ENCODE measurements at places on chromosomes 7 and 10. TPM values are rescaled to one million over a fixed set of nuclear protein-coding genes. Genes with fewer than 3 reads are reported as not detected.

DNA sequence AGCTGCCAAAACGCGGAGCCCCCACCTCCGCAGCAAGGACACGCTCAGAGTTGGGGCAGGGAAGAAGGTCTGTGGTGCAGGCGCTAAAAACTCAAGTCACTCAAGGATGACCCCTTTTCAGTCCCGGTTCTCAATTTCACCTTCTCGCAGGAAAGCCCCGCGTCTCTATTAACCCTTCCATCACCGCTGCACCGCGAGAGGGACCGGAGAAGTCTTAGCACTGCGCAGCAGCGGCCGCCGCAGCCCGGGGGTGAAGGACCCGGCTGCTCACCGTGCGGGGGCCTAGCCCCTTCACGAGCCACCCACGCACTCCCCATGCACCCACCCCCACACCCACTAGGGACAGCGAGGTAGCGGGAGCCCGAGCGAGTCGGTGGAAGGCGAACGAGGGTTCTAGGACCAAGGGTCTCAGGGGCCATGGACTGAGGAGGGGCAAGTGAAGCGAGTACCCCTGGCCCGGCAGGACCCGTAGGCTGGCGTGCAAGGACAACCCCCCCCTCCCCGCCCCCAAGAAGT lies 162.9 kb downstream of the SH3PXD2A start:
- DNase-seq = no peak

- no peak for DNase-seq
These were observed 20.8 kb downstream of the LAMB4 start for GRCh38 chr7:108109221-108109908.

DNA sequence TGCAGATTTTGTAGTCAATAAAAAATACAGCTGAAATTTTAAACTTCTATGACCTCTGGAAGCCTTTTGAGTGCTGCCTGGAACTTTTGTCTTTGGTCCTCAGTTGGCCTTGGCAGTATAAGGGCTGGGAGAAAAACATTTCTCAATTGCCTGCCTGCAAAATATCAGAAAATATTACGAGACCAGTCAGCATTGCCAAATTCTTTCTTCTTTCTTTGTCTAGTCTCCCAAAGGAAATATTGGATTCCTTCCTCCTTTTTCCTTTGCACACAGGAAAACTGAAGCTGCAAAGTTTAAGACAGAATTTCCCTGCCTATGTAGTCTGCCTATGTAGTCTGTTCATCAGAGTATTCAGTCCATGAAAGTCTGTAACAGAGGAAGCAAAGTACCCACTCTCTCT lies 95.9 kb downstream of the CHRM2 start:
- no peak for DNase-seq

DNA sequence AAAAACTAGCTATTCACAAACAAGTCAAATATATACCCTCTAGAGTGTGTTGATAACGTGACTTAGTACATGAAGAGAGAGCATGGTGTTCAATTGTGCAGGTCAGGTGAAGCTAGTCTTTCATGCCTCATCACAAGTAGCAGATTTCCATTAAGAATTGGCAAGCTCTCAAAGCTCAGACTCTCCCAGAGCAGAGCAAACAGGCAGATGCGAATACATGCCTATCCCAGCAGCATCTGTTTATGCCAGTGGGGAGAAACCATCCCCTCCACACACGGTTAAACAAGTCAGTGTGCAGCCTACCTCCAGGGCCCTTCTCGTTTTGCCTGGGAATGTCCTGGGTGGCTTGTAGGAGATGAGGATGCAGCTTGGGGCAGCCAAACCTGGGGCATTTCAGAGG lies 532.5 kb upstream of the C7orf33 start:
- DNase-seq = no peak

DNA sequence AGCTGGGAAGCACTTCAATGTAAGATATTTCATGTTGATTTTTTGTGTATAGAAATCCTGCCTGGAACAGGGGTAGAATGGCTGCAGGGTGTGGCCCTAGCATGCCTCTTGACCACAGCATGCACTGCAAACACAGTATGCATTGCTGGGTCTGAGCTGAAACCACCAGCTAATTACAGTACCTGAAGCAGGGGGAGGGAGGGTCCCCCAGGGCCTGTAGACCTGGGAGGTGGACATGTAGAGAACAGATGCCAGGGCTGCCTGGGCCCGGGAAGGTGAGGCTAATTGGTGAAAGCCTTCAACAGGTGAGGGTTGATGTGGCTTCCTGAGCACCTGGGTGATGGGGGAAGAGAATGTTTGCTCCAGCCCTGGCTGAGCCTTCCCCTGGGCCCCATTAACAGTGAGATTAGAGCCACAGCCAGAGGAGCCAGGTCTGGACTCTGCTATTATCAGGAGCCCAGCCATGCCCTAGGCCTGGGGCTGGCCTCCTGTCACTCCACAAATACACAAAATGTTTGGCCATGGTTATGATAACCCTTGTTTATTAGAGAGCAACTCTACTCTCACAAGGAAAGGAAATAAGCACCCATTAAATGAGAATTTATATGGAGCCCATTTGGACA lies 83.3 kb downstream of the PLXNA4 start:
- no peak for DNase-seq

Gene CYP26A1
- not detected for total RNA-seq

Gene TBX20
- not detected for total RNA-seq

- no peak for DNase-seq
These were observed 5.4 kb upstream of the PDE1C start for GRCh38 chr7:32075612-32076011.

- DNase-seq = peak; percentile 70
These were observed 903 bp upstream of the KCNMA1 start for GRCh38 chr10:77638321-77639101.

DNA sequence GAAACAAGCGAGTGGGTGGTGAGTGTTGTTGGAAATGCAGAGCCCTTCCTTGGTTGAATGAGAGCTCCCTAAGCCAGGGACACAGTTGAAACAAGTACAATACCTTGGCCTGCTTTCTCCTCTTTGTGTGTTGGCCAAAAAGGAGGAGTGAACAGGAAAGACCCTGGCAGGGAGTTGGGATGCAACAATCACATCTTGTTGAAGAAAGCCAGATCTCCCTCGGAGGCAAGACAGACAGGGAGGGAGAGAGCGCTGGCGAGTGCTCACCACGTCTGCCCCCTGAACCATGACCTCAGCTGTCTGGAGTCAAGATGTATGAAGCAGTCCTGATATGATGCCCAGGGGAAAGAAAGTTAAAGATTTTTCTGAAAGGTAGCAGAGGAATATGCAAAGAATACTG lies 66.8 kb downstream of the ADAM12 start:
- no peak for DNase-seq

DNA sequence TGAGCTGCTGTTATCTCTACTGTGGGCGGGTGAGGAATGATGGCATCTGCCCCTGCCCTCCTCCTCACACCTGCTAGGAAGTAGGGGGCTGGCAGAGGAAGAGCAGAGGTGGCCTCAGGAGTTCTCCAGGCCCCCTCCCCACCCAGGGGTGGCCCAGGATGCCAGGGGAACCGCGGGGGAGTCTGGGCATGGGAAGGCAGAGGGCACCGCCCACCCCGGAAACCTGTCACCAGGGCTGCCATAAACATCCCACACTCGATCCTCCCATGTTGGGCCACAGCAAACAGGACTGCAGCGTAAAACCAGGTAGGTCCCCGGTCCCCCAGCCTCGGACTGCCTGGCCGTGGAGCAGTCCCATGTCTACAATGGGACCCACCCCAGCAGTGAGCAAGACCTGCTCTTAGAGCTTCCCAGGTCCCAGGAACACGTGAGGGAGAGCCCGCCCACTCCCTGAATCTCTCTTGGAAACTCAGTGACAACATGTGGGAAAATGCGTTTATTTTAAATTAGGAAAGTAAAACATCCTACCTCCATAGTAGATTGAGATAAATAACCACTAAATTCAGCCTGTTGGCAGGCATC lies 23.4 kb downstream of the EBF3 start:
- peak; percentile 34 for DNase-seq

GRCh38 chr7:27997188-27997707 lies 183.3 kb downstream of the JAZF1 start:
- no peak for DNase-seq

Gene APBB1IP
- not detected for total RNA-seq

GRCh38 chr7:34451923-34452322 lies 206.1 kb upstream of the NPSR1 start:
- DNase-seq = no peak

Gene CALCR
- total RNA-seq = not detected

DNA sequence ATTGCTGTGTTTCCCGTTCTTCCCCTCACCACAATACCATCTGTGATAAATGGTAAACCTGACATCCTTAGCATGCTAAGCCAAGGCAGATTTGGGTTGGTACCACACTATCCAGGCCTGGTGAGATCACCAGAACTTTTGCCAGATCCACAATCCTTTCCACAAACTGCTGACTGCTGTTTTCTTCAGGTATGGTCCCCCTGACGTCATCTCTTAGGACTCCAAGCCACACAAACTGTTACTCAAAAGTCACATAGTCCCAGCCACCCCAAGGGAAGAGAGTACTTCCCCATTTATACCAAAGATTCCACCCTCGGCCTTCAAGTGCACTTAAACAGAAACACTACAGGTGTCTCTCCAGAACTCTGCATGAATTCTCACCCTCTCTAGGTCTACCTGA lies 34.8 kb downstream of the SLC25A13 start:
- no peak for DNase-seq

DNA sequence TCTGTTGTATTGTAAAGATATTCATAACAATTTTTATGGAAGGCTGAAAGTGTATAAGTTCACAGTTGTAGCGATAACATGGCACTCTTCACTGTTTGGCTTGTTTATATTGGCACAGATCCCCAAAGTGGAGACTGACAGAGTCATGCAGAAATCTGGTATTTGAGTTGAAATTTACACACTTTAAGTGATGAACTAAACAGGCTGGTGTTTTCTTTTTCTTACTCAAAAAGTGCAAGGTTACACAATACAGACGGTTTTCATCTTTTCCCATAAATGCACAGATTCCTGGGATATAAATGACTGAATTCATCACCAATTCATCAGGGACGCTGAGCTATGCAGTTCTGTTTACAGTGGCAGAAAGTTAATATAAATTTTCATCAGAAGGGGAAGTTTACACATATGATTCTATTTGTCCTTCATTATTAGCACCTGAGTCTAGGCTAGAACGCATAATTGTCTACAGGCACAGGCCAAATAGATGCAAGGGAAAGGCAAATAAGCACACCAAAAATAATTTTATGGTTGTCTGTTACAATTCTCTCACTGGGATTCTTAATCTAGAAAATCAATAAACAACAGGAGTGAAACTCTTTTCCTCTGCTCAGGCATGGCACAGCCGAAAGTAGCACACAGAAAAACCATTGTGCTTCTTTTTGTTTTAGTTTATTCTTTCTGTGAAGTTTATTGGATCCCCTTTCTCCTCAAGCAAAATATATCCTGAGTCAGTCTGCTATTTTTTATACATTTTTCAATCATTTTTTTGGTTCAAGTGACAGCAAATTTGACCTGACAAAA lies 88.0 kb downstream of the FOXP2 start:
- no peak for DNase-seq

Gene STRIP2
- 2.3 TPM for total RNA-seq

- no peak for DNase-seq
These were observed 1.3 kb downstream of the ELN start for GRCh38 chr7:74029089-74029785.

GRCh38 chr10:118768041-118768919 lies 13.5 kb upstream of the CACUL1 start:
- no peak for DNase-seq

GRCh38 chr7:133771788-133772419 lies 355.2 kb upstream of the LRGUK start:
- DNase-seq = no peak

GRCh38 chr7:71488308-71488707 lies 356.4 kb downstream of the GALNT17 start:
- no peak for DNase-seq

DNA sequence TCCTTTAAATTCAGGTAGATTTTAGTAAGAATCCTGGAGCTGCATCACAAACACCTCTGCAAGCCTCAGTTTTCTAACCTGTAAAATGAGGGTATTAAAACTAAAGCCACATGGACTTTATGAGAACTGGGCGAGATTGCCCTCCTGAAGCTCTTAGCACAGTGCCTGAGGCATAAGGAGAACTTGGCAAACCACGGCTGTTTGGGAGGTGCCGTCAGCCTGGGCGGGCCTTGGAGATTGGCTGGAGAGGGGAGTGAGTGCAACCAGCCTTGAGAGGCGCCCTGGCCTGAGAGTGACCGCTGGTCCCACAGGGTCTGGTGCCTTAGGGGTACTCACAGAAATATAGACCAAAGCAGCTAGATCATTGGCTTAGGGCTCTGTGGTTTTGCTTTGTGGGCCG lies 5.4 kb upstream of the TNS3 start:
- DNase-seq = no peak

DNA sequence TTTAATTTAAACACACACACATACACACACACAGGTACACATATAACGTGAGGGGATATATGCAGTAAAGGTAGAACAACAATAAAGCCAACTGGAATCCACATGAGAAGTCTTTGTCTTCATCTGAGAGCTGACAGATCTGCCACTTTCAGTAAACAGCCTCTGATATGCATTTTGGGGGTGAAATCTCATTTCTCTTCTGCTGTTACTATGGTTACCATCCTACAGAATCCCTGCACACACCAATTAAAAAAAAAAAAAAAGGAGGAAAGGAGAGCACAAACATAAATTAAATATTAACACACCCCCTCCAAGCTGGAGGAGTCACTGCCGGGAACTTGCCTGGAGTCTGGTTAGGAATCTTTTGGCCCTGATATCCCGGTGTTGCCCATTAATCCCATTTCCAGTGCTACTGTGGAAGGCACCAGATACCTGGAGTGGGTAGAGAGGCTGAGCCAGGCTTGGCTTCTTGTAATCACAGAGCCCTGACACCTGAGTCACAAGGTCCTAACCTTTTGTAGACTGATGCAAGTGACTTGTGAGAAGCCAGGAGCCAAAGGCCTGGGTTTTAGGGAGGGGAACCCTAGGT lies 169.1 kb downstream of the LHFPL3 start:
- no peak for DNase-seq

DNA sequence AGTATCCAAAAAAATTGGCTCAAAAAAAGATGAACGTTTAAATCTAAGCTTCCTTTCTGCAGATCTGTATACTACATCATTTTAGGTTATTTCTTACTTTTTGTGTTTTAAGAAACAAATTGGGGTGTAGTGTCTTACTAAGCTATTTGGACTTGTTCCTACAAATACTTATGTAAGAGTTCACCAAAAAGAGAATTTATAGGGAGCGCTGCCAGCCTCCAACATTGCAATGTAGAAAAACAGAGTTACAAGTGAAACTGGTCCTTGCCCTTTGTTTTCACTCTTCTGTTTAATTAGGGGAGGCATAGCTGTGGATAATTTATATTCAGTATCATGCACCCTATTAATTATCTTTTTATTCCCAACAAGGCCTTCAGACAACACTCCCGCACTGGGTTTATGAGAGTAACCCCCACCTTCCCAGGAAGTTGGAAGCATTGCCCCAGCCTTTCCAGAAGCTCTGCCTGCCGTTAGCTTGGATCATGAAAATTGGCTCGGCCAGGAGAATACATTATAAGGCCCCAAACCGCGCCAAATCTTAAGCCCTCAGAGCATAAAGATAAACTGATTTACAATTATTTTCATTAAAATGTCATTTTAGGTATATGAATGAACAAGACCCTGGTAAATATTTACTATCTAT lies 261.8 kb upstream of the KLF6 start:
- DNase-seq = no peak

All from ascending aorta (tissue), 2 donors.